T-cell (primary cell): ENCODE measurements at places on chromosomes 13 and 19.

DNA sequence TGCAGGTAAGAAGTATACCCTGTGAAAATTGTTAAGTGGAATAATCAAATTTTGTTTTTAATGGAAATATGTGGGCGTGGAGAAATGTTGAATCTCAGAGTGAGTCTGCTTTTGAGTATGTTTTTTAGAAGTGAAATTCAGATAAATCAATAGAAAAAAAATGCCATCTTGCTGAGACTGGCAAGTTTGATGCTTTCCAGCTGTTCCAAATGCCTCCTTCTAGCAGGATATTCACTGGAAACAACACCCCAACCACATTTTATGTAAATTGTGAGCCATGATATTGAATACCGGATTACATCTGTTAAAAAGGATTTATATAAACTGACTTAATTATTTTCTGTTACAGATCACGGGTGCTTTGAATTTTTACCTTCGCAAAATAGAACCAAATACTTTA is 115.4 kb downstream of the ITGBL1 start:
- DNase-seq = no peak

DNA sequence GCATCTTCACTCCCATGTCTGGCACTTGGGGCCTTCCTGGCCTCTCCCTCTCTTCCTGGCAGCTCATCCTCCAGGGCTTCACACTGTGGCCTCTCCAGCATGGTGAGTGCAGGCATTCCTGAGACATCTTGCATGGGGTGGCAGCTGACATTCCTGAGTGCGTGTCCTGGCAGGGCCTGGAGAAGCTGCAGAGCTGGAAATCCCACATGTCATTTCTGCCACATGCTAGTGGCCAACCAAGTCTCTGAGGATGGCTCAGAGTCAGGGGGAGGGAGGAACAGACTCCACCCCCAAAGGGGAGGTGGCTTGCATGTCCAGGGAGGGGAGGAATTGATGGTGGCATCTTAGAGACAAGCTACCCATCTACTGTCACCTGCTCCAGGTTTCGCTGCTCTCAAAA is 41.6 kb upstream of the AMER2 start:
- no peak for DNase-seq

DNA sequence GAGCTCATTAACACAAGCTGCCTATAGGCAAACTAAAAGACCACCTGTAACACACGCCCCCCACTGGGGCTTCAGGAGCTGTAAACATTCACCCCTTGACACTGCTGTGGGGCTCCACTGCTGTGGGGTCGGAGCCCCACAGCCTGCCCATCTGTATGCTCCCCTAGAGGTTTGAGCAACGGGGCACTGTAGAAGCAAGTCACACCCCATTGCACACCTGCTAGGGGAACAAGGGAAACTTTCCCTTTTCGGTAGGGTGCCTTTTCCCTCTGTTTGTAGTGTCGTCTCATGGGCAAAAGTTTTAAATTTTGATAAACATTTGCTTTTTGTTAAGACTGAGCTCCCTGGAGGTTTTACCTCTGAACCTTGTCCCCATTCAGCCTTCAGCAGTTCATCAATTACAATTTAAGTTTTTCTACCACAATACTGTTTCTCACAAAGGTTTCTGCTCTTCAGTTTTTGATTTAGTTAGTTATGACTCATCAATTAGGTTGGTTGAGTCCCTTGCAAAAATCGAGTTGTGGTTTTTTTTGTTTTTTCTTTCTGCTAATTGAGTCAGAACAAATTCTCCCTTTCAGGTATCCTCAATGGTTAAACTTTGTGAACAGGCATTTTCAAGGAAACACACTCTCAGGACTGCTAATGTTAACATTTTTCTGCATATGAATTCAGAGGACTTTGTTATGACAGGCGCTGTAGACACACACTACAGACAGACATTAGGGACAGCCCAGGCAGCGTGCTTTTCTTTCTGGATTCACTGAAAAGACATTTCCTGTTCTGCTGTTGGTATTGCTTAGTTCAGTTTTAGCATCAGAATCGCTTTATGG is 35.1 kb downstream of the ZNF433 start:
- no peak for DNase-seq

DNA sequence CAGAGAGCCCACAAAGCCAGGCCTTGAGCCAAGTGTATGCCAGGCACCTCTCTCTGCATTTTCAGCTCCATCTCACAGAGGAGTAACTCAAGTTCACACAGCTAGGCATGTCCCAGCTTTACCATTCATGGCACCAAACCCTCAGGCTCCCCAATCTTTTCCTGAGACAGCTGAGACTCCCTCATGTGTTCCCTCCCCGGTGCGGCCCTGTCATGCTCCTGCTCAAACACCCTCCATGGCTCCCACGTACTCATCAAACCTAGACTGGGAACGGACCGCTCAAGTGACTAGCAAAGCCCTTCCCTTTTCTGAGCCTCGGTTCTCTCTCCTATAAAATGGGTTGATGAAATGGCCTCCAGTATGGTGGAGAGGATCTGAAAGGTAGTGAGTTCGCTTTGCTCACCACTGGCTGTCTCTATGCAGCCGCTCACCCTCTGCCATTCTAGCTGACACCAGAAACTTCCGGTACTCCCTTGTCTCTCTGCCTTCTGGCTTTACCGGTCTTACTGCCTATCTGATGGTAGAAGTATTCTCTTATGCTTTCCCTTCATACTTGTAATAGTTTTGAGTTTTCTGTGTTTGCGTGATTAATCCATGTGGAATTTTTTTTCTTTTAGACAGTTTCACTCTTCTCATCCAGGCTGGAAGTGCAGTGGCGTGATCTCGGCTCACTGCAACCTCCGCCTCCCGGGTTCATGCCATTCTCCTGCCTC is 7.8 kb upstream of the SLC44A2 start:
- DNase-seq = no peak

GRCh38 chr19:1883784-1884183 is 1.5 kb downstream of the ABHD17A start:
- DNase-seq = no peak

DNA sequence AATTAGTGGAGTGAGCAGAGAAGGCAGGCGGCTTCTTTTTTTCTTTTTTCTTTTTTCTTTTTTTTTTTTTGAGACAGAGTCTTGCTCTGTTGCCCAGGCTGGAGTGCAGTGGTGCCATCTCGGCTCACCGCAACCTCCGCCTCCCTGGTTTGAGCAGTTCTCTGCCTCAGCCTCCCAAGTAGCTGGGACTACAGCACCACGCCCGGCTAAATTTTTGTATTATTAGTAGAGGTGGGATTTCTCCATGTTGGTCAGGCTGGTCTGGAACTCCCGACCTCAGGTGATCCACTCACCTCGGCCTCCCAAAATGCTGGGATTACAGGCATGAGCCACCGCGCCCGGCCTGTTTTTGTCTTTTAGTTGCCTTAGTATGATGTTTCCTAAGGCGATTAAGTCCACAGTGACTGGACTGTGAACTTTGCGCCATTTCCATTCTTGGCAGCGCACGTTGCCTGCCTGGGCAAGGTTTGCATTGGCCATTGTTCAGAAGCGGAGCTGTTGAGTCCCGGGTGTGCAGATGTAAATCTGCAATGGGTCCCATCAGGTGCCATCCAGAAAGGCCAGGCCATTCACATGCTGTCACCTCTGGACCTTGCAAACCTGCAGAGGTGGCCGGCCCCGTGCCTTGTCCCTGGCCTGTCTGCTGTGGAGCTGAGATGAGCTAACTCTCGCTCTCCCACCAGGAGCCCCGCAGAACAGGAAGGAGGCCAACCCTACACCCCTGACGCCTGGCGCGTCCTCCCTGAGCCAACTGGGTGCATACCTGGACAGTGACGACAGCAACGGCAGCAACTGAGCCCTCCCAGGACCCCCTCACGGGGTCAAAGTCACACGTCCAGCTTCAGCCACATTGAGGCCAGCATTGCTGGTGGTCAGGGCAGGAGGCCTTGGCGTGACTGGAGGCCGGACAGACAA is 10.9 kb upstream of the SHD start:
- DNase-seq = no peak

- no peak for DNase-seq
Measured at GRCh38 chr19:12555456-12555930, 4.2 kb upstream of the ZNF564 start.

GRCh38 chr13:104006625-104007075 is 940.4 kb upstream of the SLC10A2 start:
- no peak for DNase-seq

DNA sequence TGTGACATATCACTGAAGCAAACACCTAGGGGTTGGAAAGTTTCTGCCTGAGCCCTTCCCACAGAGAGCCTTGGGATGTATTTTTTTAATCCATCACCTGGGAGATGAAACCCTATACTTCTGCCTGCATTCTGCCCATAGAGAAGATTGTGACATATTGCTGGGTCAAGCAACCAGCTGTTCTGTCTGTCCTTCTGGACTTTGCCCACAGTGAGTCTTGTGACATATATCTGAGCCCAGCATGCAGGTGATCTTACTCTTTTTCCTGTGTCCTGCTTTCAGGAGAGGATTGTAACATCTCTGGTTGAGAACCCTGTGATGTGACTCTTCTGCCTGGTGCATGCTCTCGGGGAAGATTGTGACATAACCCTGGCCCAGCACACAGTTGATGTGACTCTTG is 24.9 kb upstream of the ZNF681 start:
- no peak for DNase-seq

- no peak for DNase-seq
Measured at GRCh38 chr13:36090592-36090991, 40.6 kb downstream of the DCLK1 start.

DNA sequence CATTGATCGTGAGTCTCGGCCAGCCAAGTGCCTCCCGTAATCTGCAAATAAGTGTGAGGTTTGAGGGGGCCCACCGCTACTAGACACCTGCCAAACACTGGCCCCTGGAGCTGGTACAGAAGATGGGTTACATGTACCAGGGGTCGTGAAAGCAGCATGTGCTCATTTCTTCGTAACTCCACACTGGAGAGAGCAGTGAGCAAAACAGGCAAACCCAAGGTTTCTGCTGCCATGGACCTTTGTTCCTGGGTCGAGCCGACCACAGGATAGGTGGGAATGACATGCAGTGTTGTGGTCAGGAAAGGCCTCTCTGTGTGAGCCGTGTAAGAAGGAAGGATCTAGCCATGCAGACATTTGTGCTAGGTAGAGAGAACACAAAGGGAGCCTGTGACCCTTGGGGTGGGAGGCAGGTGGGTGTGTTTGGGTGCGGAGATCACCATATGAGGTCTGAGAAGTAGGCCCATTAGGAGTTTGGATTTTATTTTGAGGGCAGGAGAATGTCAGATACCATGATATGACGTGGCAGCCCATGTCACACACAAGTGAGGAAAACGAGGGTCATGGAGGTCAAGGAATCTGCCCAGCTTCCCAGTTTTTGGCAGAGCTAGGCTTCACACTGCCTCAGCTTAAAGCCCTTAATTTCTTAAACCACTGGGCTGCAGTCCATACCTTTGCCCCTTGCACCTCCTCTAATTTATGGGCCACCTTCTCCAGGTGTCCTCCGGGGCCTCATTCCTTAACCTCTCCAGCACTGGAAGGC is 919 bp downstream of the GTF3A start:
- peak; percentile 10 for DNase-seq

GRCh38 chr19:39701291-39701690 is 3.0 kb upstream of the LGALS14 start:
- DNase-seq = no peak
